Brain (organoid and tissue), 16 donors: ENCODE measurements at places on chromosomes 12 and 14.
A peak's percentile ranks its signal among the peaks of the same experiment; 100 is the strongest.

DNA sequence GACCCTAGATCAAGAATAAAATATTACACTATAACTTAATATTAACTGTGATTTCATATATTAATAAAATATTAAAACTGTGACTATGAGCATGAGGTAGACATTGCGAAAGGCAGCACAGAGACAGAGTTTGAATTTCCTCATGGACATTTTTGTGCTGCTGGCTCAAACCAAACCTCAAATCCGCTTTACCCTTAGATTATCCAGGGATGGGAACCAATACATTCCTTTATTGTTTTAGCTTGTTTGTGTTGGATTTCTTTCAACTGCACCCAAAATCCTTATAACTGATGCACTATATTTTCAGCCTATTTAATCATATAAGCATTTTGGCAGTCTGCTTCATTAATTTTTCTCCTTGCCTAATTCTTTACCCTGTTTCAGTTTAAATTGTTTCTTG is 436.7 kb downstream of the ATP23 start:
- no peak for DNase-seq

- DNase-seq: no peak
Measured at GRCh38 chr12:130079279-130079678, 83.0 kb upstream of the FZD10 start.

DNA sequence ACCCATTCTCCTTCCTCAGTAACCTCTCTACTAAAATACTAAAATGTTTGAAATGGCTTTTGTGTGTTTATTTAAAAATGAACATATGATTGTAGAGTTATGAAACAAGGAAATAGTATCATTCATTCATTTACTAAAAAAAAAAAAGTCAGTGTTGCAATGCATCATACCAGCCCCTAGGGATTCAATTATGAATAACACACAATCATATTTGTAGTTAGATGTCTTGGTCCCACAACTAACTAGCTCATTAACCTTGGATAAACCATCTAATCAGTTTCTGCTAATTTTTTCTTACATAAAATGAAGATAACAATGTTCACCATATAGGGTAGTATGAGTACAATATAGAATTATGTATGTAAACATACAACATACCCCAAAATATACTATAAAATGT is 183.2 kb downstream of the GRIN2B start:
- DNase-seq: no peak

- no peak for DNase-seq
Measured at GRCh38 chr12:67377021-67377420, 107.9 kb downstream of the CAND1 start.

DNA sequence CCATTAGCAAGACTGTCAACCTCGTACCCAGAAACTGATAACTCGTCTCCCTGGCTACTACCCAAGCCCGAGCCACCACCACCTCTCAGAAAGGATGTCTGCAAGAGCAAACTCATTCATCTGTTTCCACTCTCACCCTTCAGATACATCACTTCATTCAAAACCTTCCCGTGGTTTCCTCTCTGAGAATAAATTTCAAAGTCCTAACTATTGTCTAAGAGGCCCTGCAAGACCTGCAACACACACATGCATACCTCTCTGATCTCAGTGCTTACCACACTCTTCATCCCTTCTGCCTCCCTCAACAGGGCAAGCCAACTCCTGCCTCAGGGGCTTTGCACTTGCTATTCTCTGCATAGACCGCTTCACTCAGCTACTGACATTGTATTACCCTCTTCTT is 40.6 kb downstream of the PPP1R13B start:
- DNase-seq: no peak

GRCh38 chr12:38508246-38508645 is 191.7 kb downstream of the ALG10B start:
- DNase-seq: no peak

- DNase-seq: no peak
Measured at GRCh38 chr12:115183752-115184151, 499.8 kb upstream of the TBX3 start.

GRCh38 chr14:75259510-75259855 is 19.1 kb upstream of the FOS start:
- DNase-seq: no peak

GRCh38 chr12:130242506-130242905 is 80.2 kb downstream of the FZD10 start:
- DNase-seq: no peak

GRCh38 chr14:89231426-89232113 is 185.5 kb downstream of the FOXN3 start:
- no peak for DNase-seq

DNA sequence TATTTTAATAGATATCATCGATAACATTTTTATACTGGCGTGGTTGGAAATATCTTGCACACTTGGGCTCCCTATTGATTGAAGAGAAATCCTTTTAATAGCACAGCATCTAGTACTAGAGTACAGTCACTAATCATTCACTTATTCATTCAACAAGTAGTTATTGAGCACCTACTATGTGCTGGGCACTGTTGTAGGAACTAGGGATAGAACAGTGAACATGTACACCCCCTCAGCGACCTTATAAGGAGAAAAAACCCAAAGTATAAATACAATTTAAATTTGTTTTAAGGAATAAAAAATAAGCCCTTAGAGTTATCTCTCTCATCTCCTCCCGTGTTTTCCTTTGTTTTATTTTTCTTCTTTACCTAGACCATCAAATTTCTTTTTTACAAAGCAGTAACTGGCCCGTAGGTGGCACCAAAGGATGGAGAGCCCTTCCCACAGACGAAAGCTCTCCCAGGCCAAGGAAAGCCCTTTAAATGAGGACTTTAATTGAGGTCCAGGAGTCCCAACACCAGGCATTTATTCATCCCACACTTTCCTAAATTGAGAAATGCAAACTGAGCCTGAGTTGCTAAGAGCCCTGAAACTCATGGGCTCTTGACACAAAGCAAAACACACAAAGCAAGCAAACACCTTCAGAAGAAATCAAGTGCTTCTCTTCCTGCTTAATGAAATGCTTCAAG is 29.0 kb downstream of the PEBP1 start:
- peak; percentile 53 for DNase-seq

DNA sequence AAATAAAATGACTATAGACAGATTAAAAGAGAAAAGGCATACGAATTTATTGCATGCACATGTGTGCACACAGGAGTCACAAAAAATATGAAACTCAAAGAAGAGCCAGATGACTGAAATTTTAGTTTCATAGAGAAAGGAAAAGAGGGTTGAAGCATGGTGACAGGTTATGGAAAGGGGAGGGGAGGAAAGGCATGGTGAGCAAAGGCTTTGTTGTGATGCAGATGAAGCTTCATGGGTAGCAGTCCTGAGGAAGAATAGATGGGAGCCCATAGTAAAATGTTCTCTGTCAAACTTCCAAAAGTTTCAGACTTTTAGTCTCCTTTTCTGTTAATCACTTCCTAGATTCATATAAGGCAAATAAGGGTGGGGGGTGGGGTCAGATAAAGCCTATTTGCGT is 612.7 kb upstream of the ATP2B1 start:
- DNase-seq: no peak

GRCh38 chr12:110020956-110021355 is 21.7 kb downstream of the ANKRD13A start:
- no peak for DNase-seq

DNA sequence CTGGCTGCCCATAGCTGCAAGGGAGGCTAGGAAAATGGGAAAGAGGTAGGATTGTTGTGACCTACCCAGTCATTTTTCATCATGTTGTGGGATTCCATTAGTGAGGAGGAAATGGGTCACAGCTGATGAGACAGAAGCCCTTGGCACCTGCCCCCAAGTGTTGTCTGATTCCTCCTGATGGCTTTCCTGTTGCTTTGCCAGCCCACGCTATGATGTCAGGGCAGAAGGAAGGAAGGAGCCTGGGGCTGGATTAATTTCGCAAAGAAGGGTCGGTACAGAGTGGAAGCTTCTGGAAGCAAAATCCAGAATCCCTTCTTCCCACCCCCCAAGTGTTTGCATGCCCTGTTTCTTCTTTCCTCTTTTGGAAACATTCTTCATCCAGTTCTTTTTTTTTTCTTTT is 8.7 kb downstream of the OTUB2 start:
- DNase-seq: no peak

DNA sequence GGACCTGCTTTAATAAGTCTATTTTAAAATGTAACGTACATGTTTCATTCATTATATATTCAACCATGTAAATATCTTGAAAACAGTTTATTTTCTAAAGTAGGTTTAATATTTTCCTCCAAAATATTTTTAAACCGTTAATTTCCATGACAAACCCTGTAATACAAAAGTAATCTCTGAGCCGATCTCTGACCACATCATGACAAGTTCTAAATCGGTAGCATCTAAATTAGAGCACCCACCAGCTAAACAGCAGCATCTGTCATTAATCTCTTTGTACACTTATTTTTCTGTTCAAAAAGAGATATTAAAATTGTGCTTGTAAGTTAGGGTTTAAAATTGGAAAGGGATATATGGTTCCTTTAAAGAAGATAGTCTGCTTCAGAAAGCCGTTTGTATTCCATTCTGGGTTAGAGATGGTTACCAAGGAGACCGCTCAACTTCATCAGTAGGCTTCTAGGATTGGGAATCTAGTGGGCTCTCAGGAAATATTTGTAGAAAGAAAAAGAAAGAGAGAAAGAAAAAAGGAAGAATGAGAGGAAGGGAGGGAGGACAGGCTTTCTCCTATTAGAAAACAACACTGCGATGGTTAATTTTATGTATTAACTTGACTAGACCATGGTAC is 232.5 kb upstream of the FOXN3 start:
- DNase-seq: peak; percentile 75

DNA sequence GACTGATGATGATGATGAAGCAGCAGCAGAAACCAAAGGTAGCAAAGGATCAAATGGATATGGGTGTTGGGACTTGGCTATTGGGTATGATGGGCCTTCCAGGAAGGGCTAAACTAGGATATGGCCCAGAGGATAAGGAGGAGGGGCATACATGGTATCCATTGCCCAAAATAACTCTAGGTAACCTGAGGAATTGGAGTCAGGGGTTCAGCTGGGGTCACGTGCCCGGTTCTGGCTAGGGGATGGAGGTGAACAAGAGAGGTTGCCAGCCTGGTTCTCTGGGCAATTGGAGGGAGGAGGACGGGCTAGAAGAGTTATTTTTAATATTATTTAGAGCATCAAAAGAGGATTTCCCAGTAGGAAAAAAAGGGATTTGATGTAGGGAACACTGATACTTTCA is 2.7 kb upstream of the ANKRD52 start:
- no peak for DNase-seq

- peak; percentile 15 for DNase-seq
Measured at GRCh38 chr14:54503486-54503885, 6.2 kb upstream of the CGRRF1 start.

DNA sequence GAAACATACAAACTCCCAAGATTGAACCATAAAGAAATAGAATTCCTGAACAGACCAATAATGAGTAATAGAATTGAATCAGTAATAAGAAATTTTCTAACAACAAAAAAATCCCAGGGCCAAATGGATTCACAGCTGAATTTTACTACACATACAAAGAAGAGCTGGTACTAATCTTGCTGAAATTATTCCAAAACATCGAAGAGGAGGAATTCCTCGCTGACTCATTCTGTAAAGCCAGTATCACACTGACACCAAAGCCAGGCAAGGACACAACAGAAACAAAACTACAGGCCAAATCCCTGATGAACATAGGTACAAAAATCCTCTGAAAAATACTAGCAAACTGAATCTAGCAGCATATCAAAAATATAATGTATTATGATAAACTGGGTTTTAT is 367.8 kb upstream of the CLEC14A start:
- DNase-seq: no peak

DNA sequence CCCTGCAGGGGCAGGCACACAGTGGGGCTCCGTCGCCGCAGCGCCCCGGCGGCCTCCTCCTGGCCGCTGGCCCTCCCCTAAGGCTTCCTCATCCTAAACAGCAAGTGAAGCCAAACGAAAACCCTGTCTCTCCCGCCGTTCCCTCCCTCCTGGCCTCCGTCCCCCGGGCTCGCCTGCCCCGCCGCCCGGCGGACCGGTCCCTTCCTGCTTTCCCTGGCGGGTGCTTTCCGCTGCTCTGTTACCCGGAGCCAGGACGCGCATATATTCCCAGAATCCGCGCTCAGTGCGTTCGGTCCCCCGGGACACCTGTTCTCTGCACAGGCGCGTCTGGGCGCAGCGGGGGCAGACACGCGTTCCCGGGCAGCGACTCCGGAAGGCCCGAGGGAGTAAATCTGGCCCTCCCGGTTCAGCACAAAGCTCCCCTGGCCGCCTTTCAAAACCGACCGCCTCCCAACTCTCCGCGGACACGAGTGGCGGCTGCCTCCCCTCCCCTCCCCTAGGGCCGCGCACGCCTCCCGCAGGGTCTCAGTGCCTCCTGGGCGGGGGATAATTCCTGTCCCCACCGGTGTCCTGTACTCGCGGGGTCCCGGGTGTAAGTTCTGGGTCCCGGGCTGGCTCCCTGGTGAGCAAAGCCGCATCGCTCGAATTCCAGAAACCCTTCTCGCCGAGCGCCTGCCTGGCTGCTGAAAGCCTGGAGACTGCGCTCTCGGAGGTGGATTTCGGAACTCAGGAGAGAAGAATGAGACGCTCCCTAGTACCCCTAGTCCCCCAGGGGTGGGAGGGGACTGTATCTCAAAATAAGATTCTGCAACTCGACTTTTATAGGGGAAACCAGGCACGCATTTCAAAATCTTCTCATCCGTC is 21.4 kb upstream of the CEP170B start:
- no peak for DNase-seq

- no peak for DNase-seq
Measured at GRCh38 chr12:47967461-47968321, 4.3 kb downstream of the TMEM106C start.

DNA sequence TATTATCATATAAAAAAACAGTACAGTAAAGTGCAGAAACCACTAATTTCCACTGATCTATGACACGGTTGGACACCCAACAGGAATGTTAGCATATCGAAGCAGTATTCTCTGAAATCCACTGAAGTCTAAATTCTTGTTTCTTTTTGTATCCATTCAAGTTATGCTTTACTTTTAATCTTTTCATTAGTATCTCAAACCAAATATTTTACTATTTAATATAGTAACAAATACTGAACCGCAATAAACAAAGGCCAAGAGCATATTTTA is 41.1 kb downstream of the ATXN2 start:
- no peak for DNase-seq

DNA sequence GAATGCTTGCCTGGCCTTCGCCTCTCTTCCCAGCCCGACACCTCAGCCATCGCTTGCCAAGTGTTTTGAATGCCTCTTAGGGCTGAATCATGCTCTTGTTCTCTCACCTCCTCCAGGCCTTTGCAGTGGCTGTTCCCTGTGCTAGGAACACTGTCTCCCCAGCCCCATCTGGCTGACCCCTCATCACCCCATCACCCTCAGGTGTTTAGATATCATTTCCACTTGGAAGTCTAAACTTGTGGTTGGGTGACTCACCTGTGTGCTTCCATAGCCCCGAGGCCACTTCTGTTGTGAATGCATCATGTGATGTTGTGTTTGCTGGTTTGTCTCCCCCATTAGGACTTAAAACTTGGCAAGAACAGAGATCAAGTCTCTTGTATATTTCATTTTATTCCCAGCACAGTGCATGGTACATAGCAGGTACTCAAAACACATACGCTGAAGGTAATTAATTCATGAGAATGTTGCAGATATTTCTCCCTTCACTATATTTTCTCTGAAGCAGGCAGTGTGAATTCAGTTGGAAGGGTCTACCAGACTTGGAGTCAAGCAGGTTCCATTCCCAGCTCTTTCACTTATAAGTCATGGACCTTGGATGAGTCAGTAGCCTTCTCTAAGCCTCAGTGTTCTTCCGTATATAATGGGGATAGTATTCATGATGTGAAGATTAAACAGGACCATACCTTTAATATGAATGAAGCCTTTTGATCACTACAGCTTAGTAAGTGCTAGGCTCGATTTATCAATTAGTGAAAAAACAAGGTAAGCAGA is 67.8 kb downstream of the HRK start:
- DNase-seq: no peak
